WERI-Rb-1 (cell line): ENCODE measurements at places on chromosomes 5 and 9.

DNA sequence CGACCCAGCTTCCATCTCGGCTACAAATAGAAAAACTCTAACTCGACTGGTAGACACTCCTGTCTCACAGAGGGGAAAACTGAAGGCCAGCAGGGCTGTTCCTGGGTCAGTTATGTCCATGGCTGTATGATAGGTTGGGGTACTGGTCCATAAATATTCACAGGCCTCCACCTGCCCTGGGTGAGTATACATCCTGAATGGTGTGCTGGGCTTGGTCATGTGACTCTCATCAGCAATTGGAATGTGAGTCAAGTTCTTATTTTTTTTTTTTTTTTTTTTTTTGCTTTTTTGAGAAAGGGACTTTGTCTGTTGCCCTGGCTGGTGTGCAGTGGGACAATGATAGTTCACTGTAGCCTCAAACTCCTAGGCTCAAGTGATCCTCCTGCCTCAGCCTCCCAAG, 58.3 kb upstream of the NEK6 start:
- DNase-seq = no peak

- no peak for DNase-seq
Measured at GRCh38 chr5:124948754-124949275, 202.4 kb upstream of the ZNF608 start.

GRCh38 chr9:92726971-92727715, 37.5 kb downstream of the BICD2 start:
- DNase-seq = peak; percentile 92

DNA sequence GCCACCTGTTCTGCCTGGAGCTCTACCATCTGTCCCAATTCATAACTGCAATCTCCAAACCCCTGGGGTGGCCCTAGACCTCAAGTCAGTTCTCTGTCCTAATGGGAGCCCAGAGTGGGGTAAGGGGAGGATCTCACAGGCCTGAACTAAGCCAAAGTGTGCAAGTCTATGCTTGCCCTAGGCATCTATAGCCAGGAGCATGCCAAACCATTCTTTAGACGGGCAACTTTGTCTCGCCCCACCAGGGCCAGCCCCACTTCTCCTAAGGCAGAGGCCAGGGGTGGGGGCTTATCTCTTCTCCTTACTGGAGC, 3.3 kb downstream of the ACSL6 start:
- DNase-seq = no peak

- peak; percentile 76 for DNase-seq
Measured at GRCh38 chr9:120730654-120731514, 16.6 kb upstream of the MEGF9 start.

- DNase-seq = no peak
Measured at GRCh38 chr5:94276751-94277150, 341.7 kb downstream of the KIAA0825 start.

GRCh38 chr9:4038182-4038723, 261.6 kb downstream of the GLIS3 start:
- DNase-seq = no peak

DNA sequence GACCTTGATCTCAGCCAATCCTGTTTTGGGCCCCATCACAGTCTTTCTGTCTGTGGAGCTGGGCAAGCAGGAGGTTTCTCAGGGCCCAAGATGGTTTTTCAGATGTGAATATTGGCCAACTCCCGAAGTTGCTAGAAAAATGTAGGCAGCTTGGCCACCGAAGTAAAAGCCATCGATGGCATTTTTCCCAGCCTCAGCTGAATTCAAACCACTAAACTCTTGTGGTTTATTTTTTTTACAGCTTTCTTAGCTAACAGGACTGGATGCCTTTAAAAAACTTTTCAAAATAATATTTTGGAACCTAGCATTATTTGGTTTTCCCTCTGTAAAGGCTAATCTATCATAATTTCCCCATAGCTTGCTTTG, 102.5 kb upstream of the ERCC6L2 start:
- no peak for DNase-seq

GRCh38 chr5:84260939-84261338, 123.7 kb downstream of the EDIL3 start:
- no peak for DNase-seq

GRCh38 chr5:81069990-81070389, 109.8 kb downstream of the RASGRF2 start:
- DNase-seq = no peak

DNA sequence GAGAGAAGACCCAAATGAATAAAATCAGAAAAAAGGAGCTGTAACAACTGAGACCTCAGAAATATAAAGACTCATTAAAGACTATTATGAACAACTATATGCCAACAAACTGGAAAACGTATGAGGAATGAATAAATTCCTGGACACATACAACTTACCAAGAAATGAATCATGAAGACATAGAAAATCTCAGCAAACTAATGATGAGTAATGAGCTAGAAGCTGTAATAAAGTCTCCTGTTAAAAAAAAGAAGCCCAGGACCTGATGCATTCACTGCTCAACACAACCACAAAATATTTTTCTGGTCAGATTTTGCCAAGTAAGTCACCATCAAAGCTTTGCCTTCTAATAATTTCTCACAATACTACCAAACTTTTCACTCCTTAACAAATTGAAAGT, 666.7 kb downstream of the LRRC70 start:
- no peak for DNase-seq

GRCh38 chr5:177557041-177557647, 2.8 kb upstream of the FAM193B start:
- no peak for DNase-seq

- no peak for DNase-seq
Measured at GRCh38 chr9:92618633-92619225, 51.2 kb downstream of the IPPK start.

GRCh38 chr9:99210572-99210971, 11.2 kb downstream of the ALG2 start:
- DNase-seq = no peak

GRCh38 chr5:153632748-153633290, 142.3 kb downstream of the GRIA1 start:
- DNase-seq = no peak

- DNase-seq = no peak
Measured at GRCh38 chr5:132915681-132916080, 42.2 kb downstream of the LEAP2 start.

DNA sequence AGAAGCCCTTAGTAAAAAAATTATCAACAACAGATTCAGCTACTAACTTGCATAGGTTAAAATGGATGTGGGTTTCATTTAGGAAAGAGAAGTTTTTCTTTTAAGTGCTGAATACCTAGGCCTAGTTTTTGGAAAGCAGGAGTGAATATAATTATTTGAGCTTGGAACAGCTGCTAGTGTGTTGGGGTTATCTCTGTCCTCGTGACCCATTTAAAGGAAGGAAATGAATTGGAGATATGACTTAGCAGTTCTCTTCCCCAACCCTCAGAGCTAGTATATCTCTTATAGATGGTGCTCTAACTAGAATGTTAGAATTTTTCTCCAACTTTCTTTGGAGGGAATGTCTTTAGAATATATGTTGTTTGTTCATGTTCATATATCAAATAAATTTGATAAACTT, 38.6 kb downstream of the ZNF366 start:
- no peak for DNase-seq

GRCh38 chr5:68930139-68930538, 163.7 kb upstream of the SLC30A5 start:
- DNase-seq = no peak

GRCh38 chr5:138725153-138725817, 27.9 kb upstream of the CTNNA1 start:
- DNase-seq = peak; percentile 33

GRCh38 chr5:126680191-126680817, 79.6 kb downstream of the PHAX start:
- peak; percentile 74 for DNase-seq

- no peak for DNase-seq
Measured at GRCh38 chr5:157518963-157519362, 56.6 kb downstream of the ADAM19 start.

- no peak for DNase-seq
Measured at GRCh38 chr5:177132136-177133095, 1.2 kb upstream of the NSD1 start.
